Placental pericyte (primary cell): ENCODE measurements at places on chromosomes 11 and 22. TPM values are rescaled to one million over a fixed set of nuclear protein-coding genes. Genes with fewer than 3 reads are reported as not detected.

Gene NXPE1
- total RNA-seq: not detected in 2 replicates

Gene MLC1
- under 0.01 and 0.44 TPM in 2 replicates for total RNA-seq

Gene CTSW
- total RNA-seq: not detected in 2 replicates

Gene ROBO4
- total RNA-seq: 0.88 and 2.7 TPM in 2 replicates
